Cerebellar nuclear complex (tissue), 1 donor: ENCODE measurements at places on chromosomes 2 and 18.

DNA sequence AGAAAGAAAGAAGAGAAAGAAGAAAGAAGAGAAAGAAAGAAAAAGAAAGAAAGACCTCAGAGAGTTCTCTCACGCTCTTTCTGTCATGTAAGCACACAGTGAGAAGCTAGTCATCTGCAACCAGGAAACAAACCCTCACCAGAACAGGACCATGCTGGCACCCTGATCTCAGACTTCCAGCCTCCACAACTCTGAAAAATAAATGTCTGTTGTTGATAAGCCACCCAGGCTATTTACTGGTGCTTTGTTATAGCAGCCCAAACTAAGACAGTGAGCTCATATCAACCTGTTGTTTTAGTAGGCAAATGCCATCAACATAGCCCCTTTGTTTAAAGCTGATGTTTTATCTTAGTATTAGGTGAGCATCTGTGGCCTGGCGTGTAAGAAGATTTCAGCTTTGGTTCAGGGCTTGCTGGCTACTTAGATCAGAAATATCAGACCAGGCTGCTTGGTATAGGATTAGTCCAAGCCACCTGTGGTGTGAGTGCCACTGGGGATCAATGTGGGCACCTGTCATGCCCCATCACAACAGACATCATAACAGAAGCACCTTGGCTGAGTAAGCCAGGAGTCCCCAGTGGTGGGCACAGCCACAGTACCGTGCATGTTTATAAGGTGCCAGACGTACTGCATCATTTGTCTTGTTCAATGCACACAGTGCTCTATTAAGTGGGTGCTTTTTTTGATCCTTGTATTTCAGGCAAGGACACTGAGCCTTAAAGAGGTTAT is 94.4 kb downstream of the LBH start:
- DNase-seq, result no peak

GRCh38 chr2:43158259-43158880 is 68.0 kb downstream of the ZFP36L2 start:
- DNase-seq, result no peak

- no peak for DNase-seq
Measured at GRCh38 chr2:235064976-235065375, 113.2 kb downstream of the SH3BP4 start.

DNA sequence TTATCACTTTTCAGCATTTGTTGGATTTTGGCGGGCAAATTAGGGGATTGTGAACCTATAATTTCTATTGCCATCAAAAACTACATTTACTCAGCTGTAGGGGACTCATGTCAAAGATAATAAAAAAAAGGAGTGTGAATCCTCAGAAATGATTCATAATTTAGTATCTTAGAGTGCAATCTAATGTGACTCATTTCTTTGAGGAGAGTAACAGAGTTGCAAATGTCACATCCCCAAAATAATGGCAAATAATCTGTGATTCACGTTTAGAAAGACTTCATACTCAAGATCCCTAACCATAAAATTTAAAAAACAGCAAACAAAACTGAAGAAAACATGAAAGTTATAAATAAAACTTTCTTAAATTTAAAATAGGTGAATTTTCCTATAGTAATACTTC is 373.0 kb downstream of the CDH2 start:
- DNase-seq, result no peak

- DNase-seq, result no peak
Measured at GRCh38 chr2:109471658-109472057, 142.1 kb downstream of the SEPTIN10 start.
